ENCODE measurements at places on chromosomes 5 and 9.

DNA sequence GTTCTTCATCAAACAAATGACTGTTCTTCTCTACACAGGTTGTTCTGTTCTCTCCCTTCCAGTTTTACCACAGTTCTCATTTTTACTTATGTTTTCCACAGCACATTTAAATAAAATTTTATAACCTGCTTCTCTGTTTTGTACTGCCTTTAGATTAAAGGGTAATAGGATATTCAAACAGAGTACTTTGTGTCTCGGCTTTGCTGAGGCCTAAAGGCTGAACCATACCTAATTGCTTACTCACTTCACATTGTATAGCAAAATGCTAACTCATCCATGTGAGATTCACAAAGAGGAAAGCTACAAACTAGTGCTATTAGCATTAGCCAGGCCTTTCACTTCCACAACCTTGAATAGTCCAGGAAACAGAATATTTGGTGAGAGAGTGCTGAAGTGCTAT, 200.3 kb downstream of the TRPM3 start:
- DNase-seq = no peak

DNA sequence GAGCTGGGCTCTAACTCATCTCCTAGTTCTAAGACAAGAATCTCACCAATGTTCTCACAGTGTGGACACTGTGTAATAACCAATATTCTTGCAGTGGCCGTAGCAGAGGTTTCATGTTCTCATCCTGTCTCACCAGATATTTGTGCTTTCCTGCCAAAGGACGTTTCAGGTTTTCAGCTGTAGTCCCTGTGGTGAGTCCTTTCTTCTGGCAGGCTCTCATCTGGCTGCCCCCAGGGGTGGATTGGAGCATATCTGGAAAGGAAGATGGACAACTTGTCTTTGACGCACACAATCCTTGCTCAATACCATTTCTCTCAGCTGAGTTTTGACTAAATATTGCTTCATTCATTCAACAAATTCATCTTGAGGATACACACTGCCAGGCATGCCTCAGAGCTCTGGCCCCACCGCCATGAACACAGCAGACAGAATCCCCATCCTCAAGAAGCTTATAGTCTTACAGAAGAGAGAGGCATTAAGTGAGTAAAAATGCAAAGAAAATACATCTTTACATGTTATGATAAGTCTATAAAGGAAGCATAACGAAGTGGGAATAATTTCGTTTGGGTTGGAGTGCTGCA, 33.8 kb upstream of the NEURL1B start:
- no peak for DNase-seq

DNA sequence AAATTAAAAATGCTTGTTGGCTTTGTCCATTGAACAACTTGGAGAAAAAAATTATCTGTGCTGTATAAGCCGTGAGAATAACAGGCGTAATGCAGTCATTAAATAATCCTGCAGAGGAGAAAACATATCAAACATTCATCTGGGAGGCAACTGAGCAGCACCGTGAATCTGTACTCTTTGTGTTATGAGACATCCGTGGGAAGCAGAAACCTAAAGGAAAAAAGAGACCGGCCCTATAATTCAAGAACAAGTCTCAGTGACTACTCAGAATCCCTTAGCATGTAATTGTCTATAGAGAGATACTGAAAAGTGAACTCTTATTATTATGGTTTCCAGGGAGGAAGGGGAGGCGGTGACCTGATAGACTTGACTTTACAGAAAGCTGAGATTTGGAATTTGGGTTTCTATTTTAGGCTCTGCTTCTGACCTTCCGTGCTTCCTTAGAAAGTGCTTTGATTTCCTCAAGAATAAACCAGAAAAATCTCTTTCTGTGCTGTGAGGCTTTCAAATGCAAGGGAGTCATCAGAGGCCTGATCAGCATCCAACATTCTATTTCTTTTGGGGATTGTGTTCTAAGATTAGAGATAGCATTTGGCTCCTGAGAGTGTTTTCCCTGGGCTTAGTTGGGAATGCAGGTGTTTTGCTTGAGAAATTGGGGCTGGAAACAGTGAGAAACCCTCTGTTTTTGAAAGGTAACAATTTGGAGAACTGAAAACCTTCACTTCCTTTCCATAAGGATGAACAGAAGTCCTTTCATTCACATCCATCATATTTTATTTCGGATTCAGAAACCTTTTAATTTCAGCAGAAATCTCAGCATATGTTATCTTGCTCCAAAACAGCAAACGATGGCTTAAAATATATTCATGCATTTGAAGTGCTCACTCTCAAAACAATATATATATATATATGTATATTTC, 296.7 kb downstream of the CSNK1G3 start:
- no peak for DNase-seq

GRCh38 chr9:107633406-107633805, 143.8 kb upstream of the KLF4 start:
- DNase-seq = no peak

- DNase-seq = no peak
Measured at GRCh38 chr5:141960018-141960417, 2.0 kb upstream of the PCDH12 start.

GRCh38 chr9:37820142-37820541, 19.5 kb downstream of the DCAF10 start:
- DNase-seq = no peak

DNA sequence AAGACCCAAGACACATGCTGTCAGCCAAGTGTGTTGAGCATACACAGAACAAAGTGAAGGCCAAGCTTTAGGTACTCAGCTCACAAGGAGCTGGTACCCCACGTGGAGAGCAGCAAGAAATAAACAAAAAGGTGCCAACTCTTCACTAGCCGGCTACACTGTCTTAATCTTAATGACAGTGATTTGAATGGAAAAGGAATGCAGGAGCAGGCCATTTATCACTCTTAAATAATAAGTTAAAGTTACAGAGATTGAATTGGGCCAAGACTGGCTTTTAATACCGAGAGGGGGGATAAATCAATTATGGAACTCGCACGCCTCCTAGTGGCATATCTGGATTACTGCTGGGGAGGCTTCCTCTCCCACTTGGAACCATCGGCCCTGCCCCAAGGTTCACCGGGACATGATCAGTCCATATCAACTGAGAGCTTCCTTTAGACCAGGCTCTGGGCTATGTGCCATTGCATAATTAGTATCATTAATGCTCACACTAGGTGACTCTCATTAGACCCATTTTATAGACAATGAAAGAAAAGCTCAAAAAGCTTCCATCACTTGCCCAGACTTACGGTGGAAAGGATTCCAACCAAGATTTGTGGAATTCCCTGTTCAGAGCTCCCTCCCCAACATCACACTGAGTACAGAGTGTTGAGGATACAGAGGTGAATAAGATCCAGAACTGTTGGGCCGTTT, 94.0 kb downstream of the ACTL7B start:
- no peak for DNase-seq

GRCh38 chr5:35665096-35665495, 47.4 kb downstream of the SPEF2 start:
- no peak for DNase-seq

GRCh38 chr5:39700523-39700922, 275.7 kb upstream of the DAB2 start:
- DNase-seq = no peak

- no peak for DNase-seq
Measured at GRCh38 chr5:54296386-54296785, 14.0 kb downstream of the ARL15 start.

DNA sequence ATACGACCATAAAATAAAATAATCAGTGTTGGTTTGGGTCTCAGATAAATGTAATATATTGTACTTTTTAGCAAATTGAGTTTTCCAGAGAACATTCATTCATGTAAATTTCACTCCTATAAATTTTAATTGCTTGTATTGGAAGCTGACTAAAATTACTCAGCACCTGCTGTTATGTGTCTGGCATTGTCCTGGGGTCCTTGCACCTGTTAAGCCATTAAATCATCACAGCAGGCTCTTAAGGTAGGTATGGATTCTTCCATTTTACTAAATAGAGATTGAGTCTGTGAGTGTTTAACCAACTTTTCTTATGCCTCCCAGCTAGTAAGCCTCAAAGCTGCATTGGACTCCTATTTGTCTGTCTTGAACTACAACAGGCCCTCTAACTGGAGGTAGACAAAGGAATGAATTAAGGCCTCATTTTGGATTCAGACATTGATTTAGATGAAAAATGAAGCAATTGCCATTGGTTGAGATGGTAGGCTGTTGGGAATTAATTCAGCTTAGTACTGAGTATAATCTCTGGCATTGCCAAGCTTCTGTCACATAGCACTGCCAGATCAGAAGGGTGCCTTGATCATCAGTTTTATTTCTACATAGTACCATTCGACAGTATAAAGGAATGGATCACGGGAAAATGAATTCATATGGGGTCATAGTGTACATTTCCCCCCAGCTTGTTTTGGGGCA, 78.9 kb downstream of the PARP8 start:
- DNase-seq = no peak

- no peak for DNase-seq
Measured at GRCh38 chr5:158007336-158007735, 148.4 kb upstream of the CLINT1 start.

DNA sequence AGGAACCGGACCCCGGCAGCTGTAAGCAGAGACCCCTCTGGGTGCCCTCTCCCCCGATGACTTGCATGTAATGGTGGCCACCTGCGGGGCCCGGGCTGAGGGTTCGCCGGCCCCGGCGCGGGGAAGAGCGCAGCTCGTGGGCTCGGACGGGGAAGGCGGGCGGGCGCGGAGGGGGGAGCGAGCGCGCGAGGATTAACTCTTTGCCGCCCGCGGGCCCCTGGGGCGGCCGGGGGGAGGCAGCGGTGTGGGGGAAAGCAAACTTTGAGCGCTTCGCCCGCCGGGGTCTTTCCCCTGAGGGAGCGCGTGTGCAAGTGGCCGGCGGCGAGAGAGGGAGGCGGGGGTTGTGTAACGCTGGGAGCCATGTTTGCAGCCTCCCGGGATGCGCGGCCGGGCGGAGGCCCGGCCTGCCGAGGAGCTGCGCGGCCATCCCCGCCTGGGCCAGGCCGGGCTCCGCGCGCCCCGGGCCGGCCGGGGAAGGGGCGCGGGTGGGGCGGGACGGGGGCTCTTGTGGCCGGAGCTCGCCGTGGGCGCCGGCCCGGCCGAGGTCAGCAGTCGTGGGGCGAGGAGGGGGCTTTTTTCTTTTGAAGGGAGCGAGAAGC, 547 bp downstream of the ANP32B start:
- DNase-seq = no peak

DNA sequence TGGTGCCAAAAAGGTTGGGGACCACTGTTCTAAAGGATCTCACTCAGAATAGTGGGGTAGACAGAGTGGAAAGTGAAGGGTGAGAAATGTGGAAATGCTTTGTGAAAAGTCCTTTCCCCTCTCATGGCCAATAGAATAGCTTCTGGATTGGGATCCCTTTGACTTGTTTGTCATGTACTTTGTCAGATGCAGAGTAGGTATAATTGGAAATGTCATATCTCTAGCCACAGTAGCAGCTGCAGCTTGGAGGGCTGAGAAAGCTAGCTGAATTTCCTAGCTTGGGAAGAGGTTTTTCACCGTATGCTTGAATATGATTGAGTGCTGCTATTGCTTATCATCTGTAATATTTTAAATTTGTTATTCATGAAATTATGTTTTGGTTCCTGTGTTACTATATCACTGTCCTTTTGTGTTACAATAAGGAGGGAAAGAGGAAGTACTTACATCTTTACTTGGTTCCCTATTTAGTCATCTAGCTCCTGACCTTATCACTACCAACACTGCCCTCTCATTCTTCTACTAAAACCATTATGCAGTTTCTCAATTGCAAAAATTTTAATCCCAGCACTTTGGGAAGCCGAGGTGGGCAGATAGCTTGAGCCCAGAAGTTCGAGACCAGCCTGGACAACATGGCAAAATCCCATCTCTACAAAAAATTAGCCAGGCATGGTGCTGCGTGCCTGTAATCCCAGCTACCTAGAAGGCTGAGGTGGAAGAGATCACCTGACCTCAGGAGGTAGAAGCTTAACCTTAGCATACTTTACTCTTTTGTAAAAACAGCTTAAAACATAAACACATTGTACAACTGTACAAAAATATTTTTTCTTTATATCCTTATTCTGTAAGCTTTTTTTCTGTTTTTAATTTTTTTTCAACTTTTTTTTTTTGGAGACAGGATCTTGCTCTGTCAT, 12.4 kb downstream of the SLC30A5 start:
- DNase-seq = no peak

GRCh38 chr5:53469946-53470687, 10.3 kb upstream of the FST start:
- DNase-seq = peak; percentile 25

GRCh38 chr9:117720066-117720465, 15.9 kb downstream of the TLR4 start:
- DNase-seq = no peak

GRCh38 chr5:86613455-86613854, 4.3 kb upstream of the COX7C start:
- no peak for DNase-seq

DNA sequence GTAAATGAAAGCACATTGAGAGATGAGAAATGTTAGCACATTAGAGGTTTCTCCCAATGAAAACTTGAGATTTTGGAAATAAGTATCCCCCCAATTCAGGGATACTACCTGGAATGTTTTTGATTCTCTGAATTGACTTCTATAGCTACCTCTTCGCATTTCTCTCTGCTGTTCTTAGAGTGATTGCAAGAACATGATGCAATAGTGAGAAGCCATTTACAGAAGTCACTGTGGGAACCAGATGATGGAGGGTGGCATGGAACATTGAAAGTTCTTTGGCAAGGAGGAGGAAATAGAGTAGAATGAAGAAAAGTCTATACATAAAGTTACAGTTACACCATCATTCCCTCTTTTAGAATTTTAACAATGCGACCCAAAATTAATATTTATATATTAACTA, 9.2 kb downstream of the NPR3 start:
- no peak for DNase-seq

DNA sequence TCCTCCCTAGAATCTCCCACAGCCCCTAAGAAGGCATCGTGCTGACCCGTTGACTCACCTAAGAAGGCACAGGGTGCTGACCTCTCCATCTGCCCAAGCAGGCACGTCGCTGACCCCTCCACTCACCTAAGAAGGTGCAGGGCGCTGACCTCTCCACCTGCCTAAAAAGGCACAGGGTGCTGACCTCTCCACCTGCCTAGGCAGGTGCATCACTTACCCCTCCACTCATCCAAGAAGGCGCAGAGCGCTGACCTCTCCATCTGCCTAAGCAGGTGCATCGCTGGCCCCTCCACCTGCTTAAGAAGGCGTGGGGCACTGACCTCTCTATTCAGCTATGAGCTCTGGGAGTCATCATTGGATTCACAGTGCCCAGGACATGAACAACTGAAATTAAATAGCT, 54.4 kb upstream of the FCN1 start:
- DNase-seq = no peak

DNA sequence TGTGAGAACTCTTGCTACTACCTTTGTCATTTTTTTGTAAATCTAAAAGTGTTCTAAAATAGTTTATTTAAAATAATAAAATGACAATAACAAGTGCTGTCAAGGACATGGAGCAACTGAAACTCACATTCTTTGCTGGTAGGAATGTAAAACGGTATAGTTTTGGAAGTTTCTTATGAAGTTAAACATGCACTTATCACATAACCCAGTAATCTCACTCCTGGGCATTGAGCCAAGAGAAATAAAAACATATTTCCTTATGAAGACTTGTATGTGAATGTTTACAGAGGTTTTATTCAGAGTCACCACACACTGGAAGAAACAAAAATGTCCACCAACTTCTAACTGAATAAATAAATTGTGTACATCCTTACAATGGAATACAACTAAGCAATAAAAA, 46.0 kb upstream of the COL15A1 start:
- DNase-seq = no peak

GRCh38 chr9:91164724-91165520, 196.8 kb downstream of the AUH start:
- peak; percentile 87 for DNase-seq
